Inflammatory macrophage treated with lipopolysaccharide for 4 hours (primary cell): ENCODE measurements at places on chromosomes 6 and 20.

GRCh38 chr6:24589334-24589733 is 56.7 kb downstream of the KIAA0319 start:
- no peak for DNase-seq

DNA sequence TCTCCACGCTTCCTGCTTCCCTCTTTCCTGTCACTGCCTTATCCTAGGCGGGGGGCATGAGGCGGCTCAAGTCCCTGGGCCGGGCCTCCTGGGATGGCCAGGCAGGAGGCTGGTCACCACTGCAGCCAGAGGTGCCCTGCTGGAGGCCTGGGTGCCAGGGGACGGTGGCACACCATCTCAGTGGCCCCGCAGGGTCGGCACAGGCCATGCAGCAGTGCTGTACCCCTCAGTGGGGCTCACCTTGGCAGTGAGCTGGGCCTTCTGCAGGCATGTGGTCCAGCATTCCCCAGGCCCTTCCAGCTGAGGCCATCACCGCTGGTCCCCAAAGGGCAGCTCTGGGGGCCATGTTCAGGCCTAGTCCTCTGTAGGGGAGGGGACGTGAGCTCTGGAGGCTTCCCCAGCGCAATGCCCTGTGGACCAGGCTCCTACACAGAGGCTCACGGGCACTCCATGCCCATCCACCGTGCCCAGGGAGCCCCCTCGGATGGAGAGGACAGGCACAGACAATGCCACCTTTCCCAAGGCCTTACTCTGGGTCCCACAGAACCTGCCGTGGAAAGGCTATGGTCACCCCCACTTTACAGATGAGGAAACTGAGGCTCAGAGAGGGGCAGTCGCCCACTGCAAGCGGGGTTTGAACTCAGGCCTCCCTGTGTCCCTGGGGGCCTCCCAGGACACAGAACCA is 123.8 kb downstream of the TAF4 start:
- DNase-seq = no peak

GRCh38 chr6:57262901-57263694 is 41.0 kb upstream of the RAB23 start:
- no peak for DNase-seq

DNA sequence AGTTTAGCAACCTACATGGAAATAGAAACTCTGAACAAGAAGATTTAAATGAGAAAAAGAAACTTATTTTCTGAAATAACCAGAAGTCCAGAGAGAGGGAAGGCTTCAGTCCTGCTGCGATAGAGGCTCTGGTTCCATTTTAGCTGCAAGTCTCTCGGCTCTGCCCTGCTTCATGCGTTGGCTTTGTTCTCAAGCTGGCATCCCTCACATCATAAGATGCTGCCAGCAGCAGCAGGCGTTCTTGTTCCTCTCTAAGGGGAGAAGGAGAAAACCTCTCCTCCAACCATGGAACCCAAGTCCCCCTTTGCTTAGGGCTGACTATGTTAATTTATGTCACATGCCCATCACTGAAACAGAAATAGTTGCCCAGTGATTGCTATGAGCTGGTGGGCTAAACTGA is 46.4 kb upstream of the PMEPA1 start:
- DNase-seq = no peak

DNA sequence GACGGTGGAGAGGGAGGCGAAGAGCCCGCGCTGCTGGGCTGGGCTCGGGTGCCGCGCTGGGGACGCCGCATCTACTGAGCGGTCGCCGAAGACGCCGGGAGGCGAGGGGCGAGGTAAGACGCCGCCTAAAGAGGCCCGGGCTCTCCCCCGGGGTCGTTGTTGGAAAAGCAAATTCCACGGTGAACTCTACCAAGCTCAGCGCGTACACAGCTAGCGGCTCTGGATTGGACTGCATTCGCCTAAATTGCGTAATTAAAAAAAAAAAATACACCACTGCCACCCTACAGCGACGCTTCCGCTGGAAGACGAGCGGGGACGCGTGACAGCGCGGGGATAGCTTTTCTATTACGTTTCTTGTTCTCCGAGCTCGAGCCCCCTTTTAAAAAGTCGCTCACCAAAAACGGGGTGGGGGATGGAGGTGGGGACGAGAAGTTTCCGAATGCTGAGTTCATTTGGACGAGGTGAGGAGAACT is 92.0 kb upstream of the PRDM1 start:
- DNase-seq = peak; percentile 80

- no peak for DNase-seq
Measured at GRCh38 chr6:3489027-3489757, 32.3 kb upstream of the SLC22A23 start.

GRCh38 chr6:96469312-96469711 is 52.3 kb upstream of the UFL1 start:
- DNase-seq = no peak

DNA sequence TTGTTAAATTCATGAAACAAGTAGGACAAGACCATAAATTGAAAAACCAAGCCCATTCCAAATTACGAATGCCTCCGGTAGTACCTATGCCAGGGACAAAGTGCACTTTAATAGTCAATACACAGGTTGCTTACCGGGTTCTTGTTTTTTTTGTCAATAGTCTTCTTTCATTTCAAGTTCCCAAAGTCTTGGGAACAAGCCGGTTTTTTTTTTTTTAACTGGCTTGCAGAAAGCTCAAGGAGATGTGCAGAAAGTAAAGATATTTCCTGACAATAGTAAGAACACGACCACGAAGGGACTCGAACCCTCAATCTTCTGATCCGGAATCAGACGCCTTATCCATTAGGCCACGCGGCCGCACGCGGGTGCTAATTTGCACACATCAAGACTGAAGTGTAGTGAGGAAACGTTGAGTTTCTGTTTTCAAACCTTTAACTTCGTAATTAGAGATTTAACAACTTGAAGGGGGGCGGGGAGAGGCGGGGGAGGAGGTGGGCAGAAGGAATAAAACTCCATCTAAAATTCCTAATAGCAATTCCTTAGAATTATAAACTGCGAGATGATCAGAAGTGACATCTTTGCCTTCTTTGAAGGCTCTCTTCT is 181.0 kb downstream of the TRIM27 start:
- no peak for DNase-seq
